ENCODE measurements at places on chromosomes 7 and 10.

DNA sequence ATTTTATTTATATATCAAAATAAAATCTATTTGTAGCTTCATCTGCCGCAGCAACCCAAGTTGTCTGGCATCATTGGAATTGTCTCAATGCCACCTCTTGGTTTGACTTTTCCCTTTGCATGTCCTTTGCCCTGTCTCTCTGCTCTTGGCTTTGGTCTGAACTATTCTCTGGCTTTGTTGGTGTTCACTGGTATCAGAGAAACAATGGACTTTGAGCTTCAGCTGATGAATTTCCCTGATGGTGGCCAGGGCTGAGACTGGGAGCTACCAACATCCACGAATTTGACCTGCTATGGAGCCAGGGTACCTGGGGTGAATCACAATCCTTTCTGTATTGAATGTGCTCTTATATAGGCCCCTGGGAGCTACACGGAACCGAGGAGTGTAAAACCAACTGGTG lies 311.7 kb upstream of the KIAA1217 start:
- no peak for DNase-seq

DNA sequence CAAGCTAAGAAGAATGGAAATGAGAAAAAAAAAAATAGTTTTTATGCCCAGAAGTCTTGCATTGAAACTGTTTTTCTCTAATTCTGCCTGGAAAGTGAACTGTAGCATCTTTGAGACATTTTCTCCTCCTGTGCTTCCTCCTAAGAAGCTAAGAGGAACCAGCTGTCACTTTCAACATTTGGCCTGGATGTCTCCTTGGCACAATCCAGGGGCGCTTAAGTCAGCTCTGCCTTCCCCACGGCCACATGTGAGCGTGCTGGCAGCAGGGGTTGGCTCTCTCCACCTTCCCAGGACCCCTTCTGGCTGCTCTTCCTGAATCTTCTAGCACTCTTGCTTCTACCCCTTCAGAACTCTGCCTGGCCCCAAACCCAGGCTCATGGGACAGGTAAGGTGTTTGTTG lies 289.6 kb upstream of the ADARB2 start:
- no peak for DNase-seq

- no peak for DNase-seq
These were observed 31.6 kb downstream of the CUBN start for GRCh38 chr10:17098012-17098411.

DNA sequence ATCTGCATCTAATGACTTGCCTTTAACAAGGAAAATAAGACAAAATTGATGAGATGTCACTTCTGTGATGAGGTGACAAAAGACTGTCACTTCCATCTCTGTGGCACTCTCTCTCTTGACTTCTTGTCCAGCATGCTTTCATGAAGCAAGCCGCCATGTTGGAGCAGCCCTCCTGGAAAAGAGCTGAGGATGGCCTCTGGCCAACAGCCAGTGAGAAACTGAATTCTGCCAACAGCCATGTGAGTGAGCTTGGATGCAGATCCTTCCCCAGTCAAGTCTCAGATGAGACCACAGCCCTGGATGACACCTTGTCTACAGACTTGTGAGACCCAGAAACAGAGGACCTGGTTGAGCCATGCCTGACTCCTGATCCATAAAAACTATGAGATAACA lies 412.6 kb upstream of the SHH start:
- no peak for DNase-seq

DNA sequence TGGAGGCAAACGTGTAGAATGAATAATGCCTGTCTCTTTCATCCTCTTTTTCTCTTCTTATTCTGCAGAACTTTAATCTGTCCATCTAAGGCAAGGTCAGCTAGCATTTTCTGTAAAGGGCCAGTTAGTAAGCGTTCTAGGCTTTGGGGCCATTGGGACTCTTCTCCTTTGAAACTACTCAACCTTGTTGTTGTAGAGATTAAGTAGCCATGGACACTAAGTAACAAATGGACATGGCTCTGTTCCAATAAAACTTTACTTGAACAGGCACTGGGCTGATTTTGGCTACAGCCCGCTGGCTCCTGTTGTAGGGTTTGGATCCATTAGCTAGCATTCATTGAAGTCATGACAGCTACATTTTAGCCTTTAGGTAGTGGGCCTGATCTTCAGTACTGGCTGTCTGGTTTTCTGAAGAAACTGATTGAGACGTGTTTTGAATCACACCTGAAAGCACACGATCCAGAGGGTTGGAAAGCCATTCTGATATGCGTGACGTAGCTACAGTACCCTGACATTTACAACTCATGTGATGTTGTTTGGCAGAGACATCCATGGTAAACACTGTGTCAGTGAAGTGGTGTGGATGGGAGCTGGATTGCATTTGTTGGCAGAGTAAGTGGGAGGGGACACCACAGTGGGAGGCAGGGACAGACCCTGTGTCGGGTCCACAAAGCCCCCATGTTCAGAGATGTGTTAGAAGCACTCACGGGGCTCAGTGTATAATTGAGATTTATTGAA lies 92.5 kb downstream of the MTPN start:
- DNase-seq, result no peak

GRCh38 chr7:105916603-105917002 lies 40.2 kb upstream of the ATXN7L1 start:
- no peak for DNase-seq

- no peak for DNase-seq
These were observed 95.0 kb downstream of the MMRN2 start for GRCh38 chr10:86862373-86862772.

DNA sequence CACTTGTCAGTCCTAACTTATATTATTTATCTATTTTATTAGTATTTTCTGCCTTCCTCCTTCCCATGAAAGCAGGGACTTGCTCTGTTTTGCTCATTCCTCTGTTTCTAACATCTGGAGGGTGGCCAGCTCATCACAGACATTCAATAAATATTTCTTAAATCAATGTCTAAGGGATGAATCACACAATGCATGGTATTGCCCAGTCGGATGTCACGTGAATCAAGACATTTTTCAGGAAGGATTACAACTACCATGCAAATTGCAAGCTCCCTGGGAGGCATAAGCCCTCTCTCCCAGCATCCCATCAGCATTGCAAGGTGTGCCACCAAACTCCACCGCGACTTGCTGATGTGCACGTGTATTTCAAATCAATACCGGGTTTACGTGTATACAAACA lies 146.6 kb upstream of the RNF32 start:
- DNase-seq, result no peak

GRCh38 chr10:49140304-49141177 lies 6.7 kb upstream of the FAM170B start:
- DNase-seq, result no peak

GRCh38 chr10:51340845-51341610 lies 266.7 kb downstream of the PRKG1 start:
- DNase-seq, result no peak
